NCI-H1436 treated with DMSO at 0.1 percent for 48 hours (cell line): ENCODE measurements at places on chromosomes 2 and 18.

- DNase-seq: no peak
Observed at GRCh38 chr2:48601349-48601748, 16.3 kb upstream of the GTF2A1L start.

GRCh38 chr2:115412501-115412900 lies 970.1 kb downstream of the DPP10 start:
- DNase-seq: no peak

GRCh38 chr2:218880859-218881594 lies 375 bp downstream of the WNT10A start:
- no peak for DNase-seq

- no peak for DNase-seq
Observed at GRCh38 chr2:168858146-168858545, 32.1 kb downstream of the SPC25 start.

GRCh38 chr2:84894758-84895520 lies 10.5 kb upstream of the TMSB10 start:
- no peak for DNase-seq

- DNase-seq: no peak
Observed at GRCh38 chr18:5415031-5415430, 119.5 kb upstream of the ZBTB14 start.

GRCh38 chr18:53701697-53702096 lies 522.8 kb downstream of the MBD2 start:
- no peak for DNase-seq

- no peak for DNase-seq
Observed at GRCh38 chr18:58186258-58186948, 142.4 kb downstream of the NEDD4L start.

DNA sequence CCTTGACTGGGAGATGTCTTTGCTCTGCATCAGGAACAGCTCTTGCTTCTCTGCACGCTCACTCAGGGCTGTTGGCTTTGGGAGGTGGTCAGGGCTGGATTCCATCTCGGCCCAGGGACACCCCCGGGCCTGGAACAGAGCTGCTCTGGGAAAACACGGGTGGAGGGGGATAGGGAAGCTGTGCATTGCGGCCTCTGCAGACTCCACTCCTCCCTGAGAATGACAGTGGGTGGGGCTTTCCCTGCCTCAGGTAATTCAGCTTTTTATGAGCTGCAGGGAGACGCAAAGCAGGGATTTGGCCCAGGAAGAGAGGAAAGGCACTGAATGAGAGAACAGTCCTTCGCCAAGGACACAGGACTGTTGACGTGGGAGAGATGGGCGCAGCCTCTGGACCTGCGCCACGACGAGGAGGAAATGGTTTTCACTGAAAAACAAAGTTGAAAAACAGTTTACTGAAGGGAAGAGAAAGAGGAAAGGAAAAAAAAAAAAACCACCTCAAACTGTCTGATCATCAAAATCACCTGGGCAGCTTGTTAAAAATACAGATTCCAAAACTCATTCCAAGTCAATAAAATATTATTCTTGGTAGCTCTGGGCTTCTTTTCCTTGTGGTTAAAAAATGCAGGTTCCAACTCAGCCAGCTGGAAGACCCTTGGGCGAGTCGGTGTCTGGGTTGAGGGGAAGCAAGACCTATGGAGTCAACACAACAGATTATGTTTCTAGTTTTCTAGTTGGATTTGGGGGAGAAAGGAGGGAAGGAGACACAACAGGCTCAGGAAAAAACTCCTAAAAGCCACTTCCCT lies 194.0 kb downstream of the ZFP36L2 start:
- DNase-seq: no peak

DNA sequence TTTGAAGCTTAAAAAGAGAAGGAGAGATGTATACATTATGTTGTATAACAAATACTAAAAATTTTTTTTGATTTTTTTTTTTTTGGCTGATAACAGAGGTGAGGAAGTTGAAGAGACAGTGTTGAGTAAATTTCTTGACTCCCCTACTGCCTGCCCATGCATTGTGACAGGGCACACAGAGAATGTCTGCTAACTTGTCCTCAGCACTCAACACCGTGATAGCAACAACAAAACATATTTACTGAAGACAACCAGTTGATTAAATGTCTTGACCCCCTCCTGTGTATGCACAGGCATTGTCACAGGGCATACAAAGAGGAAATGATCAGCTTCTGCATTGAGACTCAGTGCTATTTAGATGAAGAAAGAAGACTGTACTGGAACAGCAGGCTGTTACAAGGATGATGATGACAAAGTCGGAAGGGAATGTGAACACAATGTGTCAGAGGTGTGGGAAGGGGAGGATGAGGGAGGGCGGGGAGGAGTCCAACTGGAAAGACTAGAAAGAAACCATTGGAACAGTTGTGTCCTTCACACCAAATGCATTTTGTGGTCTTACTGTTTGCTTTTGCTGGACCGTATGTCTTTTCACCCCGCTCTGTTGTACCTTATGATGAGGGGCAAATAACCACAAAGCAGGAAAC lies 89.5 kb downstream of the CERS6 start:
- no peak for DNase-seq

DNA sequence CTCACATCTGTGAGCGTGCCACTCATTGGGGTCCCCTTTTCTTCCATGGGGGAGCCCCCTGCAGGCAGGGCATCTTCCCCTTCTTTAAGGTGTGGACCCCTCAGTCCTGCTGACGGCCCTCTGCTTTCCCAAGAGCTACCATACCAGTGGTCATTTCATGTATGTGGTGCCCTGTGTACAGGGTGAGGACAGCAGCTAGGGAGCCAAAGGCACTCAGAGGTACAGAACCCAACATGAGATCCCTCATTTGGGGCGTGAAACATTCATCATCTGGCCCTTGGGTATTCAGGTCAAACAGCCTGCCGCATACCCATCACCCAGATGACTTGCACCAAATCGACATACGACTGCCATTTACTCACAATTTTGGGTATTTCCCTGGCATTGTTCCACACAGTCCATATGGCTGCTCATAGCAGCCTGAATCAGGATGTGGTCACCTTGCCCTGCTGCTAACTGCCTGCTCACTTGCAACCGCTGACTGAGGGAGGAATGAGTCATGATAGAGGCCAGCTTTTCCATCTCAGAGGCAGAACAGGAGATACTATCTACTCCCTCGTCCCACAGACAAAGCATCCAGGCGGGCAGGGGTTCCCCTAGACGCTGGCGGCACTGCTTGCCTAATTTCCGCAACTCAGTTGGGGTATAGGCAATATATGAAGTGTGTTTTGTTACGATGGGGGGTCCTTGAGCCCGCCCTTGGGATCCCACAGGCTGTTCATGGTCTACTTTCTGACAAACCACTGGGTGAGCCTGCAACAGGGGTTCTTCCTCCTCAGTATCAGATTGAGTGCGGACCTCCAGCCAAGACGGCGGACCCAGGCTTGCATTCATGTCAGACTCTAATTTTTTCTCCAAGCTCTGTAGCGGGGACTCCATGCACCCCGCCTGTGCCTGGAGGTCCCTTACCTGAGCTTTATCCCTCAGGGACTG lies 228.6 kb downstream of the SATB2 start:
- no peak for DNase-seq

- no peak for DNase-seq
Observed at GRCh38 chr2:173819852-173820251, 145.3 kb downstream of the SP3 start.
